ENCODE measurements at places on chromosomes 4 and X. TPM values are rescaled to one million over a fixed set of nuclear protein-coding genes. Genes with fewer than 3 reads are reported as not detected.

The IL1RAPL2 gene
- total RNA-seq = not detected

The NXF2 gene
- not detected for total RNA-seq

The CSAG3 gene
- total RNA-seq = not detected

The ACOX3 gene
- total RNA-seq = 7.8 TPM

Measured in Karpas-422 (cell line).